ENCODE measurements at places on chromosomes 7 and 10.

GRCh38 chr10:103663802-103664201 is 170.3 kb downstream of the NEURL1 start:
- DNase-seq = no peak

DNA sequence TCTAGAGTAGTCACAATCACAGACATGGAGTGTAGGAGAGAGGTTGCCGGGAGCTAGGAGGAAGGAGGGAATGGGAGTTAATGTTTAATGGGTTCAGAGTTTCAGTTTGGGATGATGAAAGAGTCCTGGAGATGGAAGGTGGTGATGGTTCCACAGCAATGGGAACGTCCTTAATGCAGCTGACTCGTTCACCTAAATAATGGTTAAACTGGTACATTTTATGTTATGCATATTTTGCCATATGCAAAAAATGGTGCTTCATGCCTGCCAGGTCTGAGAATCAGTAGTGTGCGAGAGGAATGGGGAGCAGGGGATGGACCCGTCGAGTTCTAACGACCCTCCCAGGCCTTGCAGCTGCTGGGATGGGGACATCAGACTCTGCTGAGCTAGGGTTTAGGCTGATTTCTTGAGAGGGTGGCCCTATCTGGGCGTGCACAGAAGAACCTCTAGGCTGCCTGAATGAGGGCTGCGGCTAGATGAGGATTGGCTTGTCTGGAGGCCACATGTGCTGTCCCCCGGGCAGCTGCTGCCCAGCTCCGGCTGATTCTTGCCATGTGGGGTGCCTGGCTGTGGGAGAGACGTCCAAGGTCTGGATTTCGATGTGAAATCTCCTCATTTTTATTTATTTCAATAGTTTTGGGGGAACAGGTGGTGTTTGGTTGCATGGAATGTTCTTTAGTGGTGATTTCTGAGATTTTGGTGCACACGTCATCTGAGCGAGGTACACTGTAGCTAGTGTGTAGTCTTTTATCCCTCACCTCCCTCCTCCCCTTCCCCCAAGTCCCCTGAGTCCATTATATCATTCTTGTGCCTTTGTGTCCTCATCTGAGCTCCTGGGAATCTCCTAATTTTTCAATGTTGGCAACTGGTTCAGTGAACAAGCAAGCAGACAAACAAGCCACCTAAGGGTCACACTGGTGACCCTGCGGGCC is 116.0 kb downstream of the GRK5 start:
- no peak for DNase-seq

- DNase-seq = no peak
These were observed 192.4 kb upstream of the DKK1 start for GRCh38 chr10:52121688-52122087.

GRCh38 chr10:132665946-132666704 is 119.8 kb downstream of the NKX6-2 start:
- DNase-seq = peak; percentile 71

- DNase-seq = peak; percentile 50
These were observed 16.3 kb upstream of the BAMBI start for GRCh38 chr10:28661035-28661434.

DNA sequence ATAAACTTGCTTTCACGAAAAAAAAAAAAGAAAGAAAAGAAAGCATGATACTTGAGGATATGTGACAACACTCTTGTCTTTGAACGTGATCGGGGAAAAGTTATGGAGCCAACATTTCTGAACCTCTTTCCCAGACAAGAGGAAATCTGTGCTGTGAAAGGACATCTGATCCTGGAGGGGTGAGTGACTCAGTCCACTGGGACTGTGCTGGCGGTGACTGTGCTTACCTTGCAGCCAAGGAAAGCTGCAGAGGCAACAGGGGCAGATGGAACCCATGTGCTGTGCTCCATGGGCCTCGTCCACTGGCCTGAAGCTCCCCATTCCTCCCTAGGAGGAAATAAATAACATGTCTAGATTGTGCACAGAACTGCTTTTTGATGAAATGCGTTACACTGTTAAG is 116.5 kb upstream of the RAB11FIP2 start:
- no peak for DNase-seq

DNA sequence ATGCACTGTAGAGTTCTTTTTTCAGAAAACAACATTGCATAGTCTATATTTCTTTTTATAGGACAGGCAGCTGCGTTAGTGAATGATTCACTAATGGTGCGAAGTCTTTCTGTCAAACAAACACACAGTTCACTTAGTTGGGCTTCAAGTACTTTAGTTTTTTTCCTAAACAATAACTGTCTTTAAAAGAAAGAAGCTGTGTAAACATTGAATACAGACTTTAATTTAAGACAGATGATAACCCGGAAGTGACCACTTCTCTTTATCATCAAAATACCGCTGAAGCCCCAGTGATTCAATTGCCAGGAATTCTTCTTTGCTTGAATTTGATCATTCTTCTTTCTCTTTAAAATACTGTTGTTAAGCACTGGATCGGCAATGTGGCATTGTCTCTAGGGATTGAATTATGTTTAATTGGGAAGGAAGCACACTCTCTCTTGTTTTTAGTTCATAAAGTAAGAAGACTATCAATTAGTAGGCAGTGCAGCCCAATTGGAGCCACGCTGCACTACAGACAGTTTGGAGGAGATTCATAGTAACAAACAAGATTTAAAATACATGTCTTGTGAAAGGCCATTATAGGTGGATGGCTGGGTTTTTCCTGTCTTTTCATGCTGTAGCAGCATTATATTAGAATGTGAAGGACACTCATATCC is 30.4 kb downstream of the CNTNAP2 start:
- no peak for DNase-seq

GRCh38 chr7:3092468-3092867 is 48.8 kb upstream of the CARD11 start:
- DNase-seq = no peak

DNA sequence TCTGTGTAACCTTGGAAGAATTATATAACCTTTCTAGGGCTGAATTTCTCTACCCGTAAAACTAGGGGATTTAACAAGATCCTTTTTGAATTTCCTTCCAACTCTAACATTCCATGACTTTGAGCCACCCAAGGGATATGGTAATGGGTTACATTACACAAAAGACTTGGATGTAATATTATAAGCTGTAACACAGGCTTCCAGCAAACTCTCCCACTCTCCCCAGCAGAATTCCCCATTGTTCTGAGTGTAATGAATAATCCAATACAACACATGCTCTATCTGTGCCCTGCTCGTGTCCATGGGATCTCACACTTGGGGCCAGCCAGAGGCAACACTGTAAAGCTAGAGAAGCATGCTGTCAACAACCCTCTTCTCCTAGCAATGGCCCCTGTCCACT is 790.6 kb upstream of the AUTS2 start:
- no peak for DNase-seq

DNA sequence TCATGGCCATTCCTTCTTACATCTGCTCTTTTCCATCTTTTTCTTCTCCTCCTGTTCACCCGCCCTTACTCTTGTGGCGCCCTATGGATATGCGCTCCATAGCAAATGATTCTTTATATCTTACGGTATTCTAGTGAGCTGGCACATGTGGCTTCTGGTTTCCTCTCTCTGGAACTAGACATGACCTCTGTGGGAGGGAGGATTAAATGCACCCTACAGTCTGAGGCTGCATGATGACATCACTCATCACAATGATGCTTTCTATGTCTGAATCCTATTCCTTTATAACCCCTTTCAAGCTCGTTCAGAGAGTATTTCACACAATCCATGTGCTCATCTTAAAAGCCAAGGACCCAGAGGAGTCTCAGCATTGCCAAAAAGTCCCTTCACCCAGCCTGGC is 153.3 kb downstream of the EGFR start:
- DNase-seq = no peak

Data from A549 (cell line).